SJCRH30 (cell line): ENCODE measurements at places on chromosomes 4 and X.
A peak's percentile ranks its signal among the peaks of the same experiment; 100 is the strongest.

DNA sequence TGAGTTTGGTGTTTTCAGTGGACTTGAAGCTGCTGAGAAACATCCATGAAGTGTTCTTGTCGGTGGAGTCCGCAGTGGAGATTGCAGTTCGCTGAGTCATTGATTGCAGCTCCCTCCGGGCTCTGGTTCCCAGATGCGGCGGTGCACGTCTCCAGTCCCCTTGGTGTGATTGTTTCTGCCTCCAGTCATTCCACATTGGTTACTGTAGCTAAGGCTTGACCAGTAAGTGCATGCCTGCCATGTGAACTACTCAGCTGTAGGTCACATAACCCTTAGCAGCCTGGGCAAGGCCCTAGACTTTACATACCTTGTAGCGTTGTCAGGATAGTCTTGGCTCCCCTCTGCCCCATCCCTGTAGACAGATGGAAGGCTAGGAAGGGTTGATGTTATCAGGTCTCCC lies 53.8 kb upstream of the CLCN4 start:
- no peak for DNase-seq

- DNase-seq: no peak
Observed at GRCh38 chr4:14348506-14348905, 653.8 kb upstream of the CPEB2 start.

DNA sequence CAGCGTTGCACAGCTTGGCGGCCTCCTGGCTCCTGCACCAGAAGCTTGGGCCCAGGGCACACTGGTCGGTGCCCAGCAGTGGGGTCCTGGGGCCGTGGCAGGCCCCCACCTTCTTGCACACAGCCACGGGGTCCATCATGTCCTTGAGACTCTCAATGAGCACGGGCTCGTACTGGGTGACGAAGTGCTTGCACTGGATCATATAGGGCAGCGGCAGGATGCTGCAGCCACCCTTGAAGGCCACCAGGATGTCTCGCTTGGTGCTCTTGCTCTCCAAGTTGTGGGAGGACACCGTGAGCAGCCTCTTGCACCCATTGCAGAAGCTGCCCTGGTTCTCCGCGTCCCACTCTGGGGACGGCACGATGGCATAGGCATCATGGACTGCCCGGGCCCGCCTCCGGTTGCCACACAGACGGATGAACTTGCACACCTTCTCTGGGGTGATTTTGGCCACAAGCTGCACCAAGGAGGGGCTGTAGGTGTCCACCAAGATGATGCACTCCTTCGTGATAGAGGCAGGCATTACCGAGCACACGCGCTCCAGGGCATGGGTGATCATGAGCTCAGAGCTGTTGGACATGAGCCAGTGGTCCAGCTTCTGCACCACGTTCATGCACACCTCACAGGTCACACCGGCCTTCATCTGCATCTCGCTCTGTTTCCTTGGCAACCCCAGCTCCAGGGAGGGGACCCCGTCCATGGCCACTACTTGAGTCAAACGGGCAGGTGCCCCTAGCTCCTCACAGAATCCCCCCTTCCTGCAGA lies 1.2 kb downstream of the PSAPL1 start:
- no peak for DNase-seq

DNA sequence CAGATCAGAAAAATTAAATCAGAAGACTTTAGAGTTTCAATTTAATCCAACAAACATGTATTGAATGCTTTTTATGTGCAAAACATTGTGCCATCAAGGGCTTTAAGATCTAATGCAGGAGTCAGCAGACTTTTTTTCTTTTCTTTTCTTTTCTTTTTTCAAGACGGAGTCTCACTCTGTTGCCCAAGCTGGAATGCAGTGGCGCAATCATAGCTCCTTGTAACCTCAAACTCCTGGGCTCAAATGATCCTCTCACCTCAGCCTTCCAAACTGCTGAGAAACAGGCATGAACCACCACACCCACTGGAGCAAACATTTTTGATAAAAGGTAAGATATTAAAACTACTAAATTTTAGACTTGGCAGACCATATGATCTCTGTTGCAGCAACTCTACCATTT lies 24.6 kb upstream of the LRBA start:
- no peak for DNase-seq

DNA sequence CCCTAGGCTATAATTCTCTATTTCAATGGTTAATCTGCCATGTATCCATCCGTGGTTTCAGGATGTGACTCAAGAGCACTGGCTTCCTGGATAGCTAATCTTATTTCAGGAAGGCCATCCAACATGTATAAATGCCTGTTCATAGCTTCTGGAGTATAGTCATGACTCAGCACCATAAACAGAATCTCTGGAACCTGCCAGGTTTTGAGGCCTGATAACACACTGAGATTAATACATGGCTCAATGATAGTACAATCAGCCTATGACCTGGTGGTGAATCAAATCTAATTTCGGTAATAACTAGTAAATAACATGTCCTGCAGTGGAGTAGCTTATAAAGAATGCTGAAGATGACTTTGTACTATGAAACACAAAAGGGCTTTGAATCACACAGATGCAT lies 5.7 kb upstream of the IL13RA2 start:
- DNase-seq: peak; percentile 25

DNA sequence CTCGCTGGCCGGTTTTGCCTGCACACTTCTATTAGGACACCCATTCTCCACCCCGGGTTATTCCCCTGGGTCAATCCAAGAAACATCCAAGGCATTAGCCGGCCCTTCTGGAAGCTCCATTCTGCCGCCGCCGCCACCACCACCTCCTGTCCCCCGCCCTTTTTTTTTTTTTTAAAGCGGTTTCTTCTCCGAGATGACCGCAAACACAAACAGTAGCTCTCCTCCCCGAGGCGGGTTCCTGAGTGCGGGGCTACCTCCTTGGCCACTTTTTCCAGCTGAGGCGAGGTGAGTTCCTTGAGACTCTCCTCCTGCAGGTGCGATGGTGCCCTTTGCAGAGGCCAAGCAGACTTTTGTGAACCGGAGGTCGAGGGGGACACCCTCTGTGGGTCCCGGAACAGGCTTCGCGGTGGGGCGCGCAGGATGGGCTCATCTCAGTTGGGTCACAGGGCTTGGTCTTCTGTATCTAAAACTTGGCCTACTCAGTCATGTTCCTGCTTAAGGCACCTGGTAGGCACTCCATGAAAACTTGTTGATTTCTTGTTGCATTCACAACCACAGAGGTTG lies 930 bp downstream of the NWD2 start:
- DNase-seq: no peak
